Epithelial cell of alveolus of lung (primary cell): ENCODE measurements at places on chromosomes 3 and 15. TPM values are rescaled to one million over a fixed set of nuclear protein-coding genes. Genes with fewer than 3 reads are reported as not detected.

LRRC31 gene
- total RNA-seq: not detected in 2 replicates

ALG1L2 gene
- not detected in 2 replicates for total RNA-seq

MKRN3 gene
- total RNA-seq: 0.08 TPM in 1 of 2 replicates, not detected in the other

ARHGAP31 gene
- total RNA-seq: 3.0 and 15.0 TPM in 2 replicates

NEIL1 gene
- total RNA-seq: 1.6 and 19.8 TPM in 2 replicates

SLC6A1 gene
- not detected in 2 replicates for total RNA-seq

BNC1 gene
- 2.3 and 9.8 TPM in 2 replicates for total RNA-seq

FEZF2 gene
- total RNA-seq: not detected in 2 replicates

LMLN gene
- total RNA-seq: 3.4 and 3.9 TPM in 2 replicates

EXD1 gene
- not detected in 2 replicates for total RNA-seq

GXYLT2 gene
- 29.0 and 33.0 TPM in 2 replicates for total RNA-seq

GOLGA8G gene
- not detected in 2 replicates for total RNA-seq

CASR gene
- not detected in 2 replicates for total RNA-seq

OCA2 gene
- total RNA-seq: 0.13 and 0.16 TPM in 2 replicates

GATM gene
- total RNA-seq: 0.13 and 0.96 TPM in 2 replicates

FBXO40 gene
- total RNA-seq: not detected in 2 replicates

GP5 gene
- 0.24 TPM in 1 of 2 replicates, not detected in the other for total RNA-seq

IQCF2 gene
- not detected in 2 replicates for total RNA-seq

GOLGA6L26 gene
- total RNA-seq: not detected in 2 replicates

XCR1 gene
- not detected in 2 replicates for total RNA-seq

GABRB3 gene
- total RNA-seq: 1.2 and 3.3 TPM in 2 replicates

SLC35G2 gene
- total RNA-seq: 7.8 and 8.5 TPM in 2 replicates

LRTM1 gene
- total RNA-seq: not detected in 2 replicates

NEK11 gene
- 0.32 and 2.2 TPM in 2 replicates for total RNA-seq

PAK6 gene
- 0.13 TPM in 1 of 2 replicates, not detected in the other for total RNA-seq

NPAP1 gene
- not detected in 2 replicates for total RNA-seq

C15orf62 gene
- not detected in 2 replicates for total RNA-seq

ACKR2 gene
- 0.91 and 1.1 TPM in 2 replicates for total RNA-seq

SLC4A7 gene
- total RNA-seq: 14.9 and 26.6 TPM in 2 replicates

CHRNA3 gene
- not detected in 2 replicates for total RNA-seq

IL12A gene
- total RNA-seq: 4.4 and 6.9 TPM in 2 replicates

SLC27A2 gene
- total RNA-seq: 0.13 and 0.24 TPM in 2 replicates

GABRR3 gene
- total RNA-seq: not detected in 2 replicates

CSNK1G1 gene
- total RNA-seq: 10.5 and 14.7 TPM in 2 replicates

NR2F2 gene
- total RNA-seq: 19.8 and 69.8 TPM in 2 replicates

TICRR gene
- total RNA-seq: 4.5 and 6.3 TPM in 2 replicates

MNS1 gene
- total RNA-seq: 1.2 and 4.1 TPM in 2 replicates

NMD3 gene
- 31.9 and 54.6 TPM in 2 replicates for total RNA-seq

PATL2 gene
- not detected in 2 replicates for total RNA-seq

TIMP4 gene
- 4.9 and 15.6 TPM in 2 replicates for total RNA-seq

B3GALNT1 gene
- 13.1 and 15.9 TPM in 2 replicates for total RNA-seq

ZNF662 gene
- 1.3 and 3.0 TPM in 2 replicates for total RNA-seq

APBA2 gene
- 31.2 TPM in 2 replicates for total RNA-seq

STAC gene
- 0.08 and 3.2 TPM in 2 replicates for total RNA-seq

GPR171 gene
- not detected in 2 replicates for total RNA-seq

CNTN3 gene
- total RNA-seq: 0.78 and 3.4 TPM in 2 replicates

IMPG2 gene
- total RNA-seq: under 0.01 and 0.24 TPM in 2 replicates

ANKRD34C gene
- not detected in 2 replicates for total RNA-seq

RAB6B gene
- 0.40 and 0.65 TPM in 2 replicates for total RNA-seq

LSMEM2 gene
- not detected in 2 replicates for total RNA-seq

RBPMS2 gene
- 0.26 TPM in 1 of 2 replicates, not detected in the other for total RNA-seq

CYP1A2 gene
- total RNA-seq: not detected in 2 replicates

TLR9 gene
- not detected in 2 replicates for total RNA-seq
